ENCODE measurements at places on chromosomes 6 and 20. TPM values are rescaled to one million over a fixed set of nuclear protein-coding genes. Genes with fewer than 3 reads are reported as not detected.

STX11 gene
- total RNA-seq, result 9.4 TPM

CLPSL1 gene
- total RNA-seq, result not detected

BPIFA2 gene
- total RNA-seq, result not detected

SUMO4 gene
- 1.3 TPM for total RNA-seq

PDE10A gene
- 9.8 TPM for total RNA-seq

HLA-DPB1 gene
- total RNA-seq, result 10.3 TPM

PHACTR1 gene
- total RNA-seq, result 5.8 TPM

CD83 gene
- 1.6 TPM for total RNA-seq

GPR6 gene
- total RNA-seq, result not detected

SAYSD1 gene
- 10.4 TPM for total RNA-seq

ZSCAN12 gene
- 3.6 TPM for total RNA-seq

TUBB1 gene
- total RNA-seq, result not detected

OPN5 gene
- not detected for total RNA-seq

PTPRA gene
- 29.1 TPM for total RNA-seq

KCNQ5 gene
- not detected for total RNA-seq

VGLL2 gene
- not detected for total RNA-seq

OXT gene
- total RNA-seq, result not detected

PHACTR2 gene
- 137 TPM for total RNA-seq

CBLN4 gene
- total RNA-seq, result not detected

RWDD1 gene
- total RNA-seq, result 24.7 TPM

PACSIN1 gene
- not detected for total RNA-seq

THEMIS gene
- not detected for total RNA-seq

IL17F gene
- total RNA-seq, result not detected

SLC22A16 gene
- total RNA-seq, result not detected

ARMC12 gene
- total RNA-seq, result 0.40 TPM
